ENCODE measurements at places on chromosomes 5 and 9.

- no peak for DNase-seq
Measured at GRCh38 chr9:126462617-126463016, 136.0 kb downstream of the MVB12B start.

DNA sequence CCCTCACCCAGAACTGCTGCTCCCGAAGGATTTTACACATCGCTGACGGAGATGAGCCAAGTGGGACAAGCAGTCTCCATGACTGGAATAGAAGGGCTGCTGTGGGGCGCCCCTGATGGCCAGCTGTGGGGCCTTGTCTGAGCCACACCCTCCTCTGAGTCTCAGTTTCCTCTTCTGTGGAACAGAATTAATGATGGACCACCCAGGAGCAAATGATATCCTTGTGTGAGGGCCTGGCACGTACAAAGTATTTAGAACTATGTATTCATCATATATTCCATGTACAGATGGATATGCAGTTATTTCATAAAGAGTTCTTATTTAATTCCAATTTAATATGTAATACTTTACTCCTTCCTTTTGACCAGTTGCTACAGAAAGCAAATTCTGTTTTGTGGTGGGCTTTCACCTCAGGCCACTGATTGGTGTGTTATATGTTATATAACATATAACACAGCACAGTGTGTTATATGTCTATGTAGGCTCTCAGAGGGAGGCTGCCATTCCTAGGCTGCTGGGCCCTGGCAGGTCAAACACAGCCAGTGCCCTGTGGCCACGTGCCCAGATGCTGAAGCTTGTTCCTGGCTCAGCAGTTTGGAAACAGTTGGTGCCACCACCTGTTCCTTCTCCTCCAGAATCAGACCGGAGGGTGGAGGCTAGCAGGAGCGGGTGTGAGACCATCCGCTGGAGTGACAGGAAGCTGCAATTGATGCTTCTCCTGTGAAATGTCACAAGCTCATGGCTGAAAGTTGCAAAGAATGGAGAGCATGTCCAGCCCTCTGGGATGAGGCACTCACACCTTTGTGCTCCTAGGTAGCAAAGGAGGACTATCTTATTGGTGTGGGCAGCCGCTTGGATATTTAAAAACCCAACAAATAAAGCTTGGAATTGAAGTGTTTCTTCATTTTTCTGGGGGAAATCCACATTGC lies 4.4 kb upstream of the FGD3 start:
- DNase-seq, result no peak

- no peak for DNase-seq
Measured at GRCh38 chr9:117488659-117489058, 73.8 kb upstream of the ASTN2 start.

DNA sequence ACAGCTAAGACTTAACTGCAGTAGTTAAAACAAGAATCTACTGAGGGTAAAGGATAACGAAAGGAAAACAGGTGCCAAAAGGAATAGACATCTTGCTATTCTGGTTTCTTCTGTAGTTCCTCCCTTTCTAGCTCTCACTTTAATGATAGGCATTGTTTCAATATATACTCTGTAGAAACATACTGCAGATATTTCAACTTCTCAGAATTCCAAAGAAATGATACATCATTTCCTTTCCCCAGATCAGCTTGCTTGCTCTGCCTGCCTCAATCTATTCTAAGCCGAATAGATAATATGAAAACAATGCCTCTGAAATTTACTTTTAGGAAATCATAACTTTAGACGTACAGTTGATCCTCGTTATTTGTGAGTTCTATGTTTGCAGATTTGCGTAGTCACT lies 46.3 kb downstream of the ACO1 start:
- DNase-seq, result peak; percentile 77

GRCh38 chr9:72855890-72856523 lies 96.8 kb downstream of the ALDH1A1 start:
- no peak for DNase-seq

GRCh38 chr5:157858527-157859226 lies at the start of gene CLINT1:
Gene CLINT1, minus strand, starts transcription at chr5:157859145. Its CDS starts 175 bp downstream, at chr5:157858970.
- DNase-seq, result peak; percentile 88

GRCh38 chr5:151520294-151520693 lies 70.8 kb downstream of the FAT2 start:
- DNase-seq, result no peak

GRCh38 chr5:40150896-40151295 lies 528.8 kb upstream of the PTGER4 start:
- no peak for DNase-seq

GRCh38 chr5:123992641-123993040 lies 480.7 kb downstream of the CSNK1G3 start:
- no peak for DNase-seq
